ENCODE measurements at places on chromosomes 11 and 22.

DNA sequence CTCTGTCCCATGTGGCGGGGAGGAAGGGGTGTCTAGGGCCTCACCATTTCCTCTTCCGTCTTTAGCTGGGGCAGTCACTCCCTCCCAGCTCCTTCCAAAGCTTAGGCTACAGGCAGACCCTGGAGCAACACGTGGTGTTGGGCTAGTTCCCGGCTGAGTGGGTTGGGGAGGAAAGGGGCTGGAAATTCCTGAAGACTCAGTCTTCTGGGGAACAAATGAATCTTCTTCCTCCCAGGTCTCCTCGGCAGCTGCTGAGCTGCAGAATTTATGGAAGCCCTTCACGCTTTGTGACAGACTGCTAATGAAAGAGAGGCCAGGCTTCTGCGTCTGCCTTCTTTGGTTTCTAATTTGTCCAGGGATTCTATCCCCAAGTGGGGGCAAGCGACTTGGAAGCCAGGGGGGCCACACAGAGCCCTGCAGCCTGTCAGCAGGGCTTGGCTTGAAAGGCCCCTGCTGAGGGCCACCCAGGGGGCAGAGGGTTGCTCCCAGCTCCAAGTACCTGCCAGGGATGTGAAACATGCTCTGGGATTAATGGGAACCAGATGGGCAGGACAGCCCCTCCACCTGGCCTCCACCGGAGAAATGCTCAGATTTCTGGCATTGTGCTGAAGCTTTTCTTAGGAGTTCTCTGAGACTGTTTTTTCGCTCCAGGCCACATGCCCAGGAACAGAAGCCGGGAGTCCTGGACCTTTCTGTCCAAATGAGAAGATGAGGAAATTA is 123.1 kb downstream of the PKNOX2 start:
- no peak for DNase-seq

GRCh38 chr11:111443640-111444039 is 64.6 kb upstream of the POU2AF1 start:
- DNase-seq, result no peak

DNA sequence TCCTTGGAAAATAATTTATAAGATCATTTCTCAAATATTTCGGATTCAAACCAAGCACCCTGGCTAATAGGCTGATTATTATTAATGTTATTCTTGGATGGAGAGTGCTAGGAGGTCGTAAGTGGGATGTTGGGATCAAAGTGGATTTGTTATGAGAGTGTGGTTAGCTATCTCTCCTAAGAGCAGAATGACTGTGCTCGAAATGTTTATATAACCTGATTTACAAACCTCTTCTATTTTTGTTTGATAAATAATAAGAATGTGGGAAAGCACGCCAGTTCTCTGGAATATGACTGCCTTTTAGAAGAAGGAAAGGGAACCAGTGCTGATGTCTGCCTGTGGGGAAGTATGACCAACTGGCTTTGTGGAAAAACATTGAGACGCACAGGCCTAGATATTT is 527.5 kb downstream of the NTM start:
- DNase-seq, result no peak

DNA sequence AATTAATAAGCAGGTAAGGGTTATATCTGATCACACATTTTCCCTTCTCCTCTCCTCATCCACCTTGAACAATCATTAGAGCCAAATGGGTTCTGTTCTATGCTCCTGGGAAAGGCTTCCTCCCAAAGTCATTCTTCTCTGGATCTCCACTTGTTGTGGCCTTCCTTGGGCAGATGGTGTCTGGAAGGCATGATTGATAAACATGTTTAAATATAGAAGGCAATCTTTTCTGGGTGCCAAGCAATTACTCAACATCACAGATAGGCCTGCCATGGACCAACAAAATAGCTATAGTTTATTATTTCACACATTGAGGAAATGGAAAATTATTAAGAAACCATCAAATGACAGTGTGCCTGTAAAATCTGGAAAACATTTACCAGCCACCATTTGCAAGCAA is 73.5 kb downstream of the KCNA4 start:
- DNase-seq, result no peak

Data from activated T-helper 1 cell treated with anti-CD3 and anti-CD28 coated beads, Interleukin-2, amount 50 U/mL, for 16 hours (primary cell).